ENCODE measurements at places on chromosomes 4 and X.

DNA sequence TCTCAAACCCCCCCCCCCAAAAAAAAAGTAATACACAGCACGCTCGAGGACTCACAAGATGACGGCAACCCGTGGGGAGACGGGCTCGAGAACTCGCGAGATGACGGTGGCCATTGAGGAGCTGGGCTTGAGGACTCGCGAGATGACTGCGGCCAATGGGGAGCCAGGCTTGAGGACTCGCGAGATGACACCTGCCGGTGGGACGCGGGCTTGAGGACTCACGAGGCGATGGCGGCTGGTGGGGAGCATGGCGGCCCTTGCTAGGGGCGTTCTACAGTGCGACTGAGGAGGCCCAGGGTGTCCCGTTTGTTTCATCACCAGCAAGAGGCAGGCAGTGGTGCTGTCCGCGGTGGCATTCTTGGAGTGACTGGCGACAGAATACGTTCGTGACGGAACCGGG, 172.4 kb upstream of the MAGEB16 start:
- DNase-seq: no peak

GRCh38 chr4:150215601-150216000, 137.4 kb downstream of the DCLK2 start:
- no peak for DNase-seq

GRCh38 chrX:56974408-56974807, 20.9 kb downstream of the SPIN3 start:
- no peak for DNase-seq

DNA sequence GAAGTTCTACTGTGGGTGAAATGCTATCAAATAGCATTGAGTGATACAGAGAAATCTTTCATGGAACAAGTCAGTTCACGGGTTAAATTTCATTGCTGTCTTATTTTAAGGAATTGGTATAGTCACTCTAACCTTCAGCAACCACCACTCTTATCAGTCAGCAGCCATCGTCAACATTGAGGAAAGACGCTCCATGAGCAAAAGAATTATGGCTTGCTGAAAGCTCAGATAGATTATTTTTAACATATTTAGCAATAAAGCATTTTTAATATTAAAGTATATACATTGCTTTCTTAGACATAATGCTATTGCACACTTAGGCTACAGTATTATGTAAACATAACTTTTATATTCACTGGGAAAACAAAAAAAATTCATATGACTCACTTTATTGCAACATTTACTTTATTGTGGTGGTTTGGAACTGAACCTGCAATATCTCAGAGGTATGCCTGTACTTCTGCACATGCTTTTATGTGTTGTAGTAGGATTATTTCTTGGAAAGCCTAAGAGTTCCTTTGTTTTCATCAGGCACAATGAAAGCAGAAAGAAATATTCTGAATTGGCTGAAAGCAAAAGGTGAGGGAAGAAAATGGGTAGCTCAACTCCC, 586.7 kb downstream of the GBA3 start:
- no peak for DNase-seq

DNA sequence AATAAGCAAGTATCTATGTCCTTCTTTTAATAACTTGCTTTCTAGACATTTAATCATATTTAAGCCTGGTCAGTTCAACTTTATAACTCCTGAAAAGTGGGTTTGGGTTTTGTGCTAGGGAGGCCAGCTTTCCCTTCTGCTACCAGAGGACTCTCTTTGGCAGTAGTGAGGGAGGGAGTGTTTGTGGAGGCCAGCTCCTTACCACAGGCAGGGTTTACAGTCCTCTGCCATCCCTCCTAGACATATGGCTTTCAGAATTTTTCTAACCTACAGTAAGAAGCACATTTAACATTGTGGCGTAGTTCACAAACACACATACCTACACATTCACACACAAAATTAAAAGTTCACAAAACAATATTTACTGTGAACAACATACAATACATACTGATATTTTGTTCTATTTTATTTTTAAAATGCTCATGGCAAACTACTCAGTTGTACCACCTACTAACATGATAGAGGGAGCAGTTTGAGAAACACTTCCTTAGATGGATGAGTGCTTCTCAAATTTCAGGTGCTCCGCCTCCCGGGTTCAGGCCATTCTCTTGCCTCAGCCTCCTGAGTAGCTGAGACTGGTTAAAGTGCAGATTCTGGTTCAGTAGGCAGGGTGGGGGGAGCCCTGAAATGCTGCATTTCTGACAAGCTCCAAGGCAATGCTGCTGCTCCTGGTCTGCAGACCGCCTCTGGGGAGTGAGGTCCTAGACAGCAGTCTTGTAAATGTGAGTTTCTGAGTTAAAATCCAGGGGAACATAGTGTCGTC, 86.7 kb downstream of the PTTG2 start:
- no peak for DNase-seq

- no peak for DNase-seq
These were observed 175.5 kb downstream of the RAPGEF2 start for GRCh38 chr4:159278399-159278798.

GRCh38 chrX:139881572-139881971, 51.3 kb downstream of the ATP11C start:
- no peak for DNase-seq

- DNase-seq: no peak
These were observed 246.4 kb downstream of the ZNF674 start for GRCh38 chrX:46298821-46299220.

- no peak for DNase-seq
These were observed 4.2 kb downstream of the TSPAN5 start for GRCh38 chr4:98653890-98654867.

DNA sequence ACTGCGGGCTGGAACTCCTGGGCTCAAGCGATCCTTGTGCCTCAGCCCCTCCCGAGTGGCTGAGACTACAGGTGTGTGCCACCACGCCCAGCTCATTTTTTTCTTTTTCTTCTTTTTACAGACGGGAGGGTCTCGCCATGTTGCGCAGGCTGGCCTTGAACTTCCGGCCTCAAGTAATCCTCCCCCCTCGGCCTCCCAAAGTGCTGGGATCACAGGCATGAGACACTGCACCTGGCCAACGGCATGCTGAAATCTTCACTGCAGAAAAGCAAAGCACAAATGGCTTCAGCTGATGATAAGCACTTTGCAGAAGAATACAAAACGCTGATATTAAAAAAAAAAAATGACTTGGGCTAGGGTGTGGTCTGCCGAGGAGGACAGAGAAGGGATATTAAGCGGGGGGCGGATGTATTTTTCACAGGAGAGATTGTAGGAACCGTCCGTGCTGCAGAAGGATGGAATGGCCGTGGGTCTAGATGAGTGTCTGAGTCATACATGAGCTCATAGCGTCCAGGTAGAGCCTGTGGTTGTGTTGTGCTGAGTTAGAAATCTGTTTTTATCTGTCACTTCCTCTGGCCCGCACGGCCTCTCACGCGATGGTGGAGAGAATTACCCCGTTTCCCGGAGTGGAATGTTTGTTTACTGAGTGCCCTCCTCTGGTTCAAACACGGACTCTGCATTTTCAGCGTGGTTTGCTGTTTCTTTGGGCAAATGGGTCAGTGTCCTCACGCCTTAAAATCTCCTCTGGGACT, 8.5 kb upstream of the AKAP17A start:
- DNase-seq: no peak

GRCh38 chrX:7318661-7319060, 170.7 kb upstream of the PUDP start:
- no peak for DNase-seq
